ENCODE measurements at places on chromosomes 5 and 9.

DNA sequence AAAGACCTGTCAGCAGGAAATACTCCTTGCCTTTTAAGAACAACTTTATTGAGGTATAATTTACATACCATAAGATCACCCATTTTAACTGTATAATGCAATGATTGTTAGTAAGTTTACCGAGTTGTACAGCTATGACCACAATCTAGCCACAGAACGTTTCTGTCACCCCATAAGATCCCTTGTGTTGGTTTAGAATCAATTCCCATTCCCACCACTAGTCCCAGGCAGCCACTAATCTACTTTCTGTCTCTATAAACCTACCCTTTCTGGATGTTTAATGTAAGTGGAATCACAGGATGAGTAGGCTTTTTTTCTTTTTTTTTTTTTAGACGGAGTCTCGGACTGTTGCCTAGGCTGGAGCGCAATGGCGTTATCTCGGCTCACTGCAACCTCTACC, 4.4 kb downstream of the GPR107 start:
- no peak for DNase-seq

- no peak for DNase-seq
Observed at GRCh38 chr5:126122942-126123341, 300.3 kb upstream of the GRAMD2B start.

DNA sequence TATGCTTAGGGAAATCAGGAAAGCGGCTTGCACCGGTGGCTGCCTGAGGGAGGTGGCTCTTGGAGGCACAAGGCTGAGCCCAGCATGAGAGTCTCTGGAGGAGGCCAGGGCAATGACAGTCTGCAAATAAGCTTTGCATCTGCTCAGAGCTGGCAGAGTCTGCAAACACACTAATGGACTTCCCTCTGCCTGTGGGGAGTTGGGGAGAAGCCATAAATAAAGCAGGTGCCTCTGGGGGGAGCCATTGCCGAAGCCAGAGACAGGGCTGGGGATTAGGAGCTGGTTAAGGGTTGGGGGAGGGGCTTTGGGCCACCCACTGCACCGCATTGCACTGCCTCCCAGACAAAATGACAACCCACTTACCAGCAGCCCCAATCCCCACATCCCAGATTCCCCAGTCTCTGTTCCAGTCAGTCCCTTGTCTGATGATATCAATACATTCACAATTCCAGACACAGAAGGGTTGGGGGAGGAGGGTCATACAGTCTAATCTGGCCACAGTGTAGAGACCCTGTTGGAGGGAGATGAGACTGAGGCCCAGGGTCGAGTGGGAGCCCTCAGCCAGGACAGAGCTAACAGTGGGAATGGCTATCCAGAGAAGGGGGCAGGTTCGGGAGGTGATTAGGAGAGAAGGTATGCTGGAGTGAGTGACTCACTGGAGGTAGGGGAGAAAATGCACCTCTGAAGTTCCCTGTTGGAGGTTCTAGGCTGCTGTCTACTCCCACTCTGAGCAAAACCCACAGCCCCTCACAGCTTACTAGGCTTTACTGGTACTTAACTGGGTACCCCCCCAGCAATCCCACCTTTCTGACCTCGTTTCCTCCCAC, 53.7 kb downstream of the PAX5 start:
- DNase-seq, result no peak

- no peak for DNase-seq
Observed at GRCh38 chr5:42842921-42843641, 31.4 kb upstream of the SELENOP start.

- DNase-seq, result no peak
Observed at GRCh38 chr5:42779083-42779482, 22.5 kb downstream of the CCDC152 start.

- no peak for DNase-seq
Observed at GRCh38 chr5:153746440-153746839, 256.0 kb downstream of the GRIA1 start.

- DNase-seq, result no peak
Observed at GRCh38 chr5:132105688-132106087, 32.1 kb downstream of the CSF2 start.

GRCh38 chr5:81925009-81925408, 46.8 kb upstream of the ATG10 start:
- DNase-seq, result no peak

DNA sequence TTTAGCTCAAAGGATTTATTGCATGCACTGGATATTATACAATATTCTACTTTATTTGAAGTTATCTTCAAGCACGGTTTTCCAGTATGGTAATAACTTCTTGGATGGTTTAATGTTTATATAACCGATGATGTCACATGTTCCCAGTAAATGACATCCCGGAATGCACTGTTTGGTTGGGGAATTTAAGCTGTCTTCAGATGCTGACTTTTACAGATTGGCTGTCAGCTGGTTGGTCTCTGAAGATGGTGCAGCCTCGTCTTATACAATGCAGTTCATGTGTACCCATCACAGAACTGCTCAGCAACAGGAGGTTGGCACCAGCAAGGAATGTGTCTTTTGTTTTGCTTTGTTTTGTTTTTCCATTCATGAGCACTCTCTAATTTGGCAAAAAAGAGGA, 143.8 kb downstream of the PRKACG start:
- no peak for DNase-seq

DNA sequence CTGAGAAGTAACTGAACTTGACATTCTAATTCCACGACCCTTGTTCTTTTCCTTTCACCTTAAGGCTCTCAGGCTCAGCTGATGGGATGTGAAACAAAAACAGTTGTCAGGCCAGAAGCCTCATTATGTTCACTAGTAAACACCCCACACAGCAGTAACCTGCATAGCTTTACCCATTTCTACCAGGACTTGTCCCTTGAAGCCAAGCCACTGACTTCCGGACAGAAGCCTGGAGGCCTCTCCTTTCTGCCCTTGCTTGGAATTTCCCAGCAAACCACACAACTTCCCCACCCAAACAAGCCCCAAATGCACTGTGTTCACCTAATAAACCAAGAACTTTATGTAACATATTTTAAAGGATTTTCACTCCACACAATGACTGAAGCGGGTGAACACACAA, 19.6 kb downstream of the PRUNE2 start:
- no peak for DNase-seq

DNA sequence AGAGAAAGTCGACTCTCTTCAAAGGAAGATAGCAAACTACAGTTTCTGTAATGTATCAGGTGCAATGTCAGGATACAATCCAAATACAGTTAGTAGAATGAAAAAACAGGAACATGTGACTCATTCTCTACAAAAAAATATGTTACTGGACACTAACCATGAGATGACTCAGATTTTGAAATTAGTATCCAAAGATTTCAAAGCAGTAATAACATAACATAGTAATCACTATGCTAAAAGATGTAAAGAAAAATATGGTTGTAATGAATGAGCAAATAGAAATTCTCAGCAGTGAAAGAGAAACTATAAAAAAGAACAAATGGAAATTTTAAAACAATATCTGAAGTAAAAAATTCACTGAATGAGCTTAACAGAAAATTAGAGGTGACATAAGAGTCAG, 42.3 kb downstream of the SHOC1 start:
- no peak for DNase-seq

- no peak for DNase-seq
Observed at GRCh38 chr5:173018358-173018757, 34.8 kb downstream of the ATP6V0E1 start.

DNA sequence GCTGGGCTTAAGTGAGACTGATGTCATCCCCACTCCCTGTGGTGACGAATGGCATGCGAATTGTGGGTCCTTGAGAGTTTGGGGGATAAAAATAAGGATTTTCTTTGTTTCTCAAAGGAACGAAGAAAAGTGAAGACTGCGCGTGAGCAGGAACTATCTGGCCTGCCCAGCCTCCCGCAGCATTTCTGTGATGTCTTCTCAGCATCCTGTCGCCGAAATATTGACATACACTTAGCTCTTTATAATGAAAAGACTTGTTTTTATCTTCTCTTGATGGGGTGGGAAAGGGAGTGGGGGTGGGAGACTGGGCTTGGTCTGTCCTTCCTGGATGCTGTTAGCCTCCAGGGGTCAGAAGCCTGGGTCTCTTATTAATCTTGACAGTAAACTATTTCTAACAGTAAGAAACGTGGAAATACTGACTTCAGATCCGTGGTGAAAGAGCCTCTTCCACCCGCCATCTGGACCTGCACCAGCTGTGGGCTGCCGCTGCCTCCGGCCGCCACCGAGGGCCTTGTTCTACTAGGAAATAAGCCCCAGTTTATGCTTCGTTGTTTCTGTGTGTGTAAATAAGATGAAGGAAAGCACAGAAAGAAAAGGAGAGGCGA, 239.6 kb downstream of the FANCC start:
- DNase-seq, result no peak

DNA sequence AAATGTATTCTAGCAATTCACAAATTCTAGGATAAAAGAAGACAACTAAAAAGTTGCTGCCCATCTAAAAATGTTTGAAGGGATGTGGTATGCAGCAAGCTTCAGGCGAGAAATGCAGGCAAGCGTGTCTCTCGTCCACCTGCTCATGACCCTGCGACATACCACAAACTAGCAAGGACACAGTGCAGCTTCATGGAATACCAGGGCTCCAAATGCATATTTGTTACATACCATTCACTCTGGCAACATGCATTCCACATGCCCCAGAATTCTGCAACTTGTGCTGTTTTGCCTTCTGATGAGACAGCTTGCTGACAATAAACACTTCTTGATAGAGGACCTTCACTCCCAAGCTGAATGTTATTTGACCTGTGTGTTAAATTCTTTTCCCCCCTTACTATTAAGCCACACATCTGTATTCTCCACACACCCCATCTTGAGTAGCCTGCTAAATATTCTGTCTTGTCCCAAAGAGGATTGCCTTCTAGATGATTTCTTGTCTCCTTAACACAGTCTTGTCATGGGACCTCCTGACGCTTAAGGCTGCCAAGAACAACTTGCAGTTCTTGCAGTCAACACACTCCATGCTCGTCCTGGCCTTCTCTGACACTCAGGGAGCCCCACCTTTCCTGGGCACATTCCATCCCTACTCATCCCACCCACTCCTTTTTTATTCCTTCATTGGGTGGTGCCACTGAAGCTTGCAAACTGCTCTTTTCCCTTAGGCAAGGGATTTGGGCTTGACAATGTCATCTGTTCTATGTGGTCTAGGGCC, 340.5 kb downstream of the PIK3R1 start:
- no peak for DNase-seq

- DNase-seq, result no peak
Observed at GRCh38 chr9:87554976-87555375, 57.3 kb downstream of the DAPK1 start.

DNA sequence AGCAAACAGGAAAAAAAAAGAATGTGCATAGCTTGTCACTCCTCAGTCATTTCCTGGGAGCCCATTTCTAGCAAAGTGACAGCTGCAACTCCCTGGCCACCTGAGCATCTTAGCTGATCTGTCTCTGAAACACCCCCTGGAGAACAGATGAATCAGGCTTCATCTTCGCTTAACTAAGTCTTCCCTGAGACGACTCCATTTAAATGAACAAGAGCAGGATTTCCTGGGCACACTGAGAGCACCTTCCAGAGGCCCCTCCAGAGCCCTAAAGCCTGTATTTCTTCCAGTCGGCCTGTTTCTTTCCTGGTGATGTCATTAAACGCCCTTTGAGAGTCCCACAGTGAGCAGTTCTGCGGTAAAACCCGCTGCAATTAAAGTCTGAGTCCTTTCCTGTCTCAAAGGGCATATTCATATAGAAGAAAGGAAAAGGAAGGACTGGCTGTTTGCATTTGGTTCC, 13.9 kb downstream of the TGFBI start:
- DNase-seq, result no peak

- no peak for DNase-seq
Observed at GRCh38 chr9:31166516-31166915, 1217.9 kb upstream of the ACO1 start.

DNA sequence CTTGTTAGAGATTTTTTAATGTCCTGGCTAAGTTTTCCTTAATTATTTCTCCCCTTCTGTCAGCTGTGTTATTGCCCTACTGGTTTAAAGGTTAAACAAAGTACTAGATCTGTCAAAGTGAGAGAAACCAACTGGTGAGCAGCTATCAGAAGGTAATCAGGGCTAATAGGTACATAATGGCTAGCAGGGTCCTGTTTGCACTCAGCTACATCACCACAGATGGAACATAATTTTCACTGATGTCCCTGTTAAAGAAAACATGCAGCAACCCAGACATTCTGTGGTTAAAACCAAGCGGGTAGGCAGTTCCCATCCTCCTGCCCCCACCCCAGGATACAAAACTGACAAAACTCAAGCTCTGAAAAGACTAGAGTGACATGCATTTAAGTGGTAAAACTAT, 473.9 kb downstream of the NR2F1-AS1 start:
- DNase-seq, result no peak

DNA sequence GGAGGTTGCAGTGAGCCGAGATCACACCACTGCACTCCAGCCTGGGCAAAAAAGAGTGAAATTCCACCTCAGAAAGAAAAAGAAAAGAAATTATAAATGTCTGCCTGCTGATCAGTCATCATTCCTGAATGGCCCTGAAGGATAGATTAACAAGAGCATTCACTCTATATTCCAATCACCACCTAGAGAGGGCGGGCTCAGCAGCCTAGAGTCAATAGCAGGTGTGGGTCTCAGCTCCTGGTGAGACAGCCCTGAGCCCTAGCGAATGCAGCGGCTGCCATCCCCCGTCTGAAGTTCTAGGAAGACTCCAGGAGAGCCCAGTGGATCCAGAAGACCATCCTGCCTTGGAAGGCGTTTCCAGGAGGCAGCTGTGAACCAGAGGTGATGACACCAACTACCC, 12.0 kb downstream of the FBP1 start:
- no peak for DNase-seq

DNA sequence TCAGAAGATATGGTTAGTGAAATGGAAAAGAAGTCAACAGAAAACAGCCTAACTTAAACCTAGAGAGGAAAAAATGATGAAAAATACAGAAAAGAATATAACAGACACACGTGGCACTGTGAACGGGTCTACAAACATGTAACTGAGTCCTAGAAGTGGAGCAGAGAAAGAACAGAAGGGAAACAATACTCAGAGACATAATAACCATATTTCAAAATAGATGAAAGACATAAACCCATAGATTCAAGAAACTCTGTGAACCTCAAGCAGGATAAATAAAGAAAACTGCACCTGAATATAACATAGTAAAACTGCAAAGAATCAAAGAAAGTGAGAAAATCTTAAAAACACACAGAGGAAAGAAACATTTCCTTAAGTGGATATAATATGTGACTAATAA, 67.7 kb upstream of the GOLGA1 start:
- DNase-seq, result no peak

DNA sequence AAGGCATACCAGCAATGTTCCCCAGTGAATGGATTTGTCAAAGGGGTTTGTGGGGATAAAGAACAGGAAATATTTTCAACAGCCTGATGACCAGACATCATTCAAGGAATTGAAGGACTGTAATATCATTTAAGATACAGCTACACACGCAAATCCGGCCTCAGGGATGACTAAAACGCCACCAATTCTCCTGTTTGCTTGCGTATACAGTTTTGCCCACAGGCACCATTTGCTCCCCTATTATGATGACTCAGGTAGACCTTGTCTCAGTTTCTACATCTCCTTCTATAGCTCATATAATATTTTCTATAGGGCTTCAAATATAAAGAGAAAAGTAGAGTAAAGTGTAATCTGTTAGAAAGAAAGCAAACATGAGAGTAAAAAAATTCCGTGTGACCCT, 29.7 kb upstream of the ITGA1 start:
- no peak for DNase-seq

- DNase-seq, result no peak
Observed at GRCh38 chr9:98007251-98007928, 24.2 kb downstream of the ANP32B start.
